Stimulated activated CD4-positive, alpha-beta T cell treated with anti-CD3 and anti-CD28 coated beads, Interleukin-1b, Interleukin-23, amount 100 ng/mL, for 24 hours (primary cell): ENCODE measurements at places on chromosomes 6 and 20.

- no peak for DNase-seq
Observed at GRCh38 chr20:6480328-6481200, 286.9 kb upstream of the BMP2 start.

DNA sequence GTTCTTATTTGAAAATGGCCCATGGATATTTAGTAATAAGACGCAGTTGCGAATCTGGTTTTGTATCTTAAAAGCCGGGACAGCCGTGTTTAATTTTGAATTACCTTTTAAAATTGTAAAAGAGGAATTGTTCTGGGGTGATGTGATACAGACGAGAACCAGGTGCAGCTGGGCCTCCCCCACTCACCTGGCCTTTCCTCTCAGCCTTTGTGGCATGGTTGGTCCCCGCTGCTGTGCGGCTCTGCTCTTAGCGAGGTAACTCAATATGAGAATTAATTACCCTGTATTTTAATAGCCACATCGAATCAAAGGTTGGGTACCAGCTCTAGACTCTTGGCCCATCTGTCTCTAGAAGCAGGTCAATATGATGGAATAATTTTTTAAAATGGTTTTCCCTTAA, 56.5 kb upstream of the DACT2 start:
- DNase-seq = no peak

GRCh38 chr6:4192173-4192572, 56.8 kb upstream of the ECI2 start:
- DNase-seq = no peak

DNA sequence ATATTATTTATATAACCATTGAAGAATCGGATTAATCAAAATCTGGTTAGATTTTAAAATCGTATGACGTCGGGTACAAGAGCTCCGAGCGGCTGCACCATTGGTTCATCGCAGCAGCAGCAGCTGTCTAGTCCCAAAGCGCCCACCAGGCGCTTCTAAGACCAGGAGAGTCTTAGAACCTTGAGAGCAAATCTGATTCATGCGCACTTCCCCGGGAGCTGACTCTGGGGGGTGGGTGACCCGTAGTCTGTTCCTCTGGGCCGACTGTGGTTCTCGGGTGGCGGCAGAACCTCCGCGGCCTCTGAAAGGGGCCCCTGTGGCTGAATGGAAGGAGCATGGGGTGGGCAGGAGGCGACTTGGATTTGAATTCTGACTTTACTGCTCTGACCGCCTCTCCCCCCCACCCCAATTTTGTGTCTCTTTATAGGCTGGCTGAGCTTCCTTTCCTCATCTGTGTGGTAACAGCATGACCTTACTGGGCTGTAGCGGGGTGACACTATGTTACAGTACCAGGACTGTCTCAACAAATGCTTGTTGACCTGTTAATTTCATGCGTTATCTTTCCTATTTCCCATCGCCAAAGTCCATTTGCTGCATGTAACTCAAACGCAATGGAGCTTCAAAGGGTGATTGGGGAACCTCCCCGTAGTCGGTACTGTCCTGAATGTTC, 119.7 kb downstream of the RTN4IP1 start:
- DNase-seq = no peak

DNA sequence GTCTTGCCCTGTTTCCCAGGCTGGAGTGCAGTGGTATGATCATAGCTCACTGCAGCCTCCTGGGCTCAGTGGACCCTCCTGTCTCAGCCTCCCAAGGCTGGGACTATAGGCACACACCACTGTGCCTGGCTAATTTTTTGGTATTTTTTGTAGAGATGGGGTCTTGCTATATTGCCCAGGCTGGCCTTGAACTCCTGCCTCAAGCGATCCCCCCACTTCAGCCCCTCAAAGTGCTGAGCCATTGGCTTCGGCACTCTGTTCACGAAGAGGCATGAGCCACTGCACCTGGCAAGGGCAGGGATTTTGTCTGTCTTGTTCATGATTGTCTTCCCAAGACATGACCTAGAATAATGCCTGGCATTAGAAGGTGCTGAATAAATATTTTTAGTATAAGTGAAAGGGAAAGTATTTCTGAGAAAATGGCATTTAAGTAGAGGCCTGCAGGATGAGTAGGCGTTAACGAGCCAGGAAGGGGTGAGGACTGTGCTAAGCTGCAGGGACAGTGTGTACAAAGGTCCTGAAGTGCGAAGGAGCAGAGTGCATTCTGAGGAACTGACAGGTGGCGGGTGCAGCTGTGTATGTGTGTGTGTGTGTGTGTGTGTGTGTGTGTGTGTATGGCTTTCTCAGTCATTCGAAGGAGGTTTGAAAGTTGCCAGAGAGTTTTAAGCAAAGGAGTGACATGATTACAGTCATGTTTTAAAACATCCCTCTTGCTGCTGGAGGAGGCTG, 43.0 kb downstream of the VEGFA start:
- DNase-seq = no peak

GRCh38 chr6:120198033-120198432, 848.5 kb upstream of the MAN1A1 start:
- no peak for DNase-seq
